Activated naive CD4-positive, alpha-beta T cell treated with Interleukin-2 at 50 U/mL for 16 hours (primary cell): ENCODE measurements at places on chromosomes 16 and 17.

DNA sequence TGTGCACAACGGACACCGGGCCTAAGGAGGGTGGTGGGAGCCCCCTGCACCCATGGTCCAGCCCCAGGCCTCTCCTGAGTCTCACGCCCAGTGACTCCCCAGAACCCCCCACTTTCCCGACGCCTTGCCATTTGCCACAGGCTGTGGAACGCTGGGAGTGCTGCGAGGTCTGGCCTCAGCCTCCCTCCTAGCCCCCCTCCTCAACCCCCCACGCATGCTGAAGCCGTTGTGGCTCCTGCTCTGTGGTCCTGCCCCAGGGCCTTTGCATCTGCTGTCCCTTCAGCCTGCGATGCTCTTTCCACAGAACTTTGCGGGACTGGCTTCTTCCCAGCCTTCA, 226.0 kb upstream of the GSE1 start:
- no peak for DNase-seq

DNA sequence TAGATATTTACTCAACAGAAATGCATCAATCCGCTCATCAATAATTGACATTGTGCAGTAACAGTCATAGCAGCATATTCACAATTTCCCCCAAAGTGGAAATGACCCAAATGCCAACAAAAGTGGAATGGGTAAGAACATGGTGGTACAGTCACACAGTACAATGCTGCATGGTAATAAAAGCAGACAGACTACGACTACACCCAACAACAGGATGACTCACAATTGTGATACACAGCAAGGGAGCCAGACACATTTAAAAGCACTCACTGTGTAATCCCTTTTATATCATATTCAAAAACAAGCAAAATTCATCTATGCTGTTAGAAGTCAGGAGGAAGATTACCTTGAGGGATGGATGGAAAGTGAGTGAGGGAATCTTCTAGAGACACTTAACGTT, 76.5 kb upstream of the NUDT7 start:
- DNase-seq = no peak

- peak; percentile 33 for DNase-seq
Measured at GRCh38 chr17:32503251-32504165, 16.7 kb downstream of the CDK5R1 start.

- DNase-seq = no peak
Measured at GRCh38 chr16:49515016-49515565, 141.5 kb downstream of the C16orf78 start.

- DNase-seq = no peak
Measured at GRCh38 chr17:14352136-14352535, 51.3 kb downstream of the HS3ST3B1 start.

GRCh38 chr17:68439656-68440290, 17.5 kb downstream of the WIPI1 start:
- DNase-seq = no peak

- DNase-seq = no peak
Measured at GRCh38 chr16:78629173-78629572, 529.7 kb downstream of the WWOX start.

- no peak for DNase-seq
Measured at GRCh38 chr17:42185621-42185930, 324 bp upstream of the HCRT start.

DNA sequence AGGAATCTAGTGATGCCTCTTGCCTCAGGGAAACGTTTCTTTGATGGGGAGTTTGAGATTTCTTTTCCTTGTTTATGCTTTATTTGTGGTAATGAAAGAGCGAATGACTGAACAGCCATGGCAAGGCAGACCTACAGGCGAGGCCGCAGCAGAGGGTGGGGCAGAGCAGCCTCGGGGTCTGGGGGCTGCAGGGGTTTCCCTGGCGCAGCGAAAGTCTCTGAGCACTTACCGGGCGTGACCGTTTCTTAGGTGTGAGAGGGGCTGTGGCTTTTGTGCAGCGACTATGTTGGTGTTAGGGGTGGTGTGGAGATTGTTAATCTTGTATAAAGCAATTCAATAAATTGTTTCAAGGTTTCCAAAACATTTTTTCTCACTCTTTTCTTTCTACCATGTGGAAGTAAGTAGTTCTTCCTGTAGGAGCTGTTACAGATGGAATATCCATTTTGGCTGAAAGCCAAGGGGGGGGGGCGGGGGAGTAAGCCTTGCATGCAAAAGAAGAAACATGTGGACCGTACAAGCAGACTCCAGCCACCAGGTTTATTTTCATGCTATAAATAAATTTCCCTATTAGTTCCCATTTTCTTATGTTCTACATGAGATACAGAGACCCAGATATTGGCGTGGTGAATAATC, 34.8 kb downstream of the UBN1 start:
- DNase-seq = no peak

DNA sequence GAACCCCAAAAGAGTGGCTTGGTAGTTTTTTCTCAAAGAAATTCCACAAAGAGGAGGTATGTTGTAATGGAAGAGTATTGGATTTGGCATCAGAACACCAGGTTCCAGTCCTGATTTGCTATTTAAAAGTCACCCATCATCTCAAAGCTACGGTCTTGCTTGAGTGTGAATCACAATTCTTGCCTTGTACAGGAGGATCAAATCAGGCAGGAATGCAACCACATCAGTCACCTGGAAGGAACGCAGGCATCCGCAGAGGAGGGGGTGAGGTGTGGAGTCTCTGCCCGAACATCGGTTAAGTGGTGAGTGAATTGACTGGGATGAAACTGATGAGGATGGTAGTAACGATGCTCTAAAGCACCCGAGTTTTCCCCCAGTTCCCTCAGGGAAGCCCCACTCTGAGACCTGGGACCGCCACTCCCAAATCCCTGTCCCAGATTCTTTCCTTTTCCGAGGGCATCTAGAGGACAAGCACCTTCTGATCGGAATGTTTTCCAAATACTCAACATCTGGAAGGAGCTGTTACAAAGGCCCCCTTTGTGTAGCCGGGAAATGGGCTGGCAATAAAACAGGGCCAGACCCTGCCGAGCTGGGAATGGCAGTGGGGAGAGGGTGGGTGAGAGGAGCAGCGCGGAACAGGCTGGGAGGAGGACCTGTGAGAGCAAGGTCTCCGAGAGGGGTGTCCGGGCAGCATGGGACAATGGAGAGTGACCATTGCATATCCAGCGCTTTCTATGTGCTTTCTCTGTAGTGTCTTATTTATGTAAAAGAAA, 469.6 kb downstream of the SLC39A11 start:
- no peak for DNase-seq
